Activated CD8-positive, alpha-beta memory T cell treated with anti-CD3 and anti-CD28 coated beads for 4 hours (primary cell): ENCODE measurements at places on chromosomes 4 and X.

DNA sequence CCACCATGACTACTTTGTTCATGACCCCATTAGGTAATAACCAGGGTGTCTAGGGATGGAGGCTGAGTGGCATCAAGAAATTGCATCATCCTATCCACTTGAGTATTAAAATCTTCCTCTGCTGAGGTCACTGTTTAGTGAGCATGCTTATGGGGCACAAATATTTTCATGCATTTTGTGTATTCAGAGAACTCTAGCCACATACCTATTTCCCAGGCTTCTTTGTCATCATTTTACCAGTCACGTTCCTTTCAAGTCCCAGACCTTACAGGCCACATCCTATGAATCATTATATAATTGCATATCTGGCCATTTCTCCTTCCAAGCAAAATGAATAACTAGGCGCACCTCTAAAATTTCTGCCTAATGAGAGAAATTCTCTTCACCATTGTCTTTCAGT, 1882.9 kb upstream of the AGA start:
- DNase-seq = no peak

- DNase-seq = no peak
Measured at GRCh38 chrX:2184089-2184488, 316.7 kb downstream of the DHRSX start.

GRCh38 chr4:105483840-105484239, 10.0 kb upstream of the PPA2 start:
- DNase-seq = no peak

DNA sequence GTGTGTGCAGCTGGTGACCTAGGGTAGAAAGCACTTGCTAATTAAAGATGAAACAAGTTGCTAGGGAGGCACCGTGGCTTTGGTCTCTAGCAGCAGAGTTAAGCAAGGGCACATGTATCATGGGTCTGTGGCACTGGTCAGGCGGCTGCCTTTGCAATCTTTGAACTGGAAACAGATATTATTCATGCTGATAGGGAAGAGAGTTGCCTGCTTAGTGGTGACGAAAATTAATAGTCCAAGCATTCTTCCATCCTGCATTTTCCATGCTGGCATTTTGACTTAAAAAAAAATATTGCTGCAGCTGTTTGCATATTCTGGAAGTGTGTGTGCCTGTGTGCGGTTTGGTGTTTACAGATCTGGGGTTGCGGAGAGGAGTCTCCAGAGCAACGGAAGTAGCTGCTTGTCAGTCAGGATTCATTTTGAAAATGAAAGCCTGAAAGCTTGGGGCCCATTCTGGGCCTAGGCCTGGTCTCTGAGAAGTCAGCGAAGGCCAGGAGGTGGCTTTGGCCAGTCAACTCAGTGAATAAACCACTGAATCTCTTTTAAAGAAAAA, 2.3 kb upstream of the SOWAHD start:
- no peak for DNase-seq

- no peak for DNase-seq
Measured at GRCh38 chr4:24471486-24472160, 112.7 kb downstream of the DHX15 start.

GRCh38 chr4:133323670-133324069, 174.6 kb downstream of the PCDH10 start:
- DNase-seq = no peak

GRCh38 chrX:99588936-99589335, 821.1 kb downstream of the PCDH19 start:
- DNase-seq = no peak

DNA sequence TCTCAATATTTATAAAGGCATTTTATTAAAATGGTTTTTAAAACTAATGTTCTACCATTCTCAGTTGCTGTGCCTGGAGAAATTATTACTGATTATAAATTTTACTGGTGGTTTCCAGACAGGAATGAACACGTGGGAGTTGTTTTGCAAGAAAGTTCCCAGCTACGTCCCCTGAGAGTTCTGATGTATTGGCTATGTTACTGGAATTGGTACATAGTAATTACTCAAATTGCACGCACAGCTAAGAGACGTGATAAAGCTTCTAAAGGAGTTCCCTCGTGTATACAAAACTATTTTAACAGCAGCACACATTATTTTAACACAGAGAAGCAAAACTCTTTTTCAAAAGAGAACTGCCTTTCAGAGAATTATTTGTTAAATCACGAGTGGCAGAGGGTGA, 292.2 kb downstream of the NLGN4X start:
- DNase-seq = no peak

- DNase-seq = no peak
Measured at GRCh38 chr4:149795256-149795655, 20.4 kb downstream of the IQCM start.

GRCh38 chr4:38610966-38611431, 53.0 kb upstream of the KLF3 start:
- no peak for DNase-seq

DNA sequence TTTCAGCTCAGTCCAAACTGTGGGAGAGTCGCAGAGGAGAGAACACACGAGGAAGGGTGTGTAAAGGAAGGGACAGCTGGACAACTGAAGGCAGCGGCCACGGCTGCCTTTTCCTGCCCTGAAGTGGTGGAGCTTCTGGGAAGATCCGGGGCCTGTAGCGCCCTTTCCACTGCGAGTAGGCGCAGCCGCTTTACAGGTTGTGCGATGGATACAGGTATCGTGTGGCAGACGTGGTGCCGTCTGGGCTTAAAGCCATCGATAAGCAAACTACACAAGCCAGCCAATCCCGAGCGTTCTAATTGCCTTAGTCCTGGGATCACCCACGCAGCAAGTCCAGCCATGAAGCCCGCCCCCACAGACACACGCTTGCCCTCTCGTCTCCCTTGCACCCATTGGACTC, 15.4 kb downstream of the NKX6-1 start:
- no peak for DNase-seq

DNA sequence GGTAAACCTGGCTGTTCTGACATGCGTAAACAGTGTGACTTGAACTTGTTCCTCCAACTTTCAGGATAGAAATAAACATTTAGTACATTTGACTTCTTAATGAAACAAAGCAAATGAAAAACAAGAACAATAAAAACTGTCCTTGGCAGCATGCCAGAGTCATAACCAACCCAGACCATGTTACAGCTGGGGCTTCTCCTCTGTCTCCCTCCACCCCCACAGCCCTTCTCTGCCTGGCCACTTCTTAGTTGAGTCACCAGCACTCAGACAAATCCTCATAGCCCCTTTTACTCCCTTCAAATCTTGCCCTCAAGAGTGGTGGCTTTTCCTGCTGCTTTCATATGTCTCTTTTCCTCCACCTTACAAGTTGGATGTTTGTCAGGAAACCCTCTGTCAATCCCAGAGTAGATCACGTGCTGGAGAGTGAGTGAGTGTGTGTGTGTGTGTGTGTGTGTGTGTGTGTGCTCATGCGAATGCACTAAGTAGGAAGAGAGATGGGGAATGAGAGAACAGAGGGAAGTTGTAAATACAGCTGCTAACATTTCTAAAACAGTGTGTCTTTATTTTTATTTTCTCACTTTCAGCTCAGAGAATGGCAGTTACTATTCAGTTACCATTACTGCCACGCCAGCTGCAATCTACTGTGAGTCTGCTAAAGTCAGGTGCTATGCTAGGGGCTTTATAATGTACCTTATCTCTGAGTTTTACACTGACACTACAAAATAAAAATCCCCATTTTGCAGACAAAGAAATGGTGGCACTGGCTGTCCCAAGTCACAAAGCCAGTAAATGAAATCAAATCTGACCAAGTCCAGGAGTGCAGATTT, 15.0 kb downstream of the SCARB2 start:
- no peak for DNase-seq

DNA sequence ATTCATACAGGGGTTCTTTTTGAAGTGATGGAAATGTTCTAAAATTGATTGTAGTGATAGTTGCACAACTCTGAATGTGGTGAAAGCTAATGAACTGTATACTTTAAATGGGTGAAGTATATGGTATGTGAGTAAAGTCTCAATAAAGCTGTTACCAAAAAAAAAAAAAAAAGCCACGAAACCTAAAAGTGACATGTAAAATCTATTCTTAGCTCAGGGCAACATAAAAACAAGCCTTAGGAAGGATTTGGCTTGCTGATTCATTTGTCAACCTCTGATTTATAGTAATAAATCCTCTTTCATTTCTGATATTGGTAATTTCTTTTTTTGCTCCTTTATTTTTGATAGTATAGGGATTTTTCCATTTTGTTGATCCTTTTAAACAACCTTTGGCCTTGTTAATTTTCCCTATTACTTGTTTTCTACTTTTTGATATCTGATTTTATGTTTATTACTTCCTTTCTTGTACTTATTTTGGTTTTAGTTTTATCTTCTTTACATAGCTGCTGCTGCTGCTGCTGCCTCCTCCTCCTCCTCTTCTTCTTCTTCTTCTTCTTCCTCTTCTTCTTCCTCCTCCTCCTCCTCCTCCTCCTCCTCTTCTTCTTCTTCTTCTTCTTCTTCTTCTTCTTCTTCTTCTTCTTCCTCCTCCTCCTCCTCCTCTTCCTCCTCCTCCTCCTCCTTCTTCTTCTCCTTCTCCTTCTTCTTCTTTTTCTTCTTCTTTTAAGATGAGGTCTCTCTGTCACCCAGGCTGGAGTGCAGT, 79.4 kb downstream of the ADGRG4 start:
- DNase-seq = no peak

DNA sequence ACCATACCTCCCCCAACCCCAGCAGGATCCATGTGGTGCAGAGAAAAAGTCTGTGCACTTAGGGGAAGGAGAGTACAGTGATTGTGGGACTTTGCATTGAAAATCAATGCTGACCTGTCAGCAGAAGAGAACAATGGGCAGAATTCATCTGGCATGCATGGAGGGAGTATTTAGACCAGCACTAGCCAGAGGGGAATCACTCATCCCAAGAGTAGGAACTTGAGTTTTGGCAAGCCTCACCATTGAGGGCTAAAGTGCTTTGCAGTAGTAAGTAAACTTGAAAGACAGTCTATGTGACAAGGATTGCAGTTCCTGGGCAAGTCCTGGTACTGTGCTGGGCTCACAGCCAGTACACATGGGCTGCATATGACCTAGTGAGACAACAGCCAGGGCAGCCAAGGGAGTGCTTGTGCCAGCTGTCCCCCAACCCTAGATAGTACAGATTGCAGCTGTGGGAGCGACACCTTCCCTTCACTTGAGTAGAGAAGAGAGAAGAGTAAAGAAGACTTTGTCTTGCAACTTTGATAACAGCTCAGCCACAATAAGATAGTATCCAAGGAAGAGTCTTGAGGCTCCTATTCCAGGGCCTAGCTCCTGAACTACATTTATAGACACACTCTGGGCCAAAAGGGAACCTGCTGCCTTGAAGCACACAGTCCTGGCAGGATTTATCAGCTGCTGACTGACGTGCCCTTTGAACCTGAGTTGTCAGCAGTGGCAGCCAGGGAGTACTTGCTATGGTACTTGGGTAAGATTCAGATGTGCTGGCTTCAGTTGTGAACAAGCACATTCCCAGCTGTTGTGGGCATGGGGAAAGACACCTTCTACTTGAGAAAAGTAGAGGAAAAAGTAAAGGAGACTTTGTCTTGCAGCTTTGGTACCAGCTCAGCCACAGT, 48.7 kb downstream of the HDX start:
- DNase-seq = no peak

DNA sequence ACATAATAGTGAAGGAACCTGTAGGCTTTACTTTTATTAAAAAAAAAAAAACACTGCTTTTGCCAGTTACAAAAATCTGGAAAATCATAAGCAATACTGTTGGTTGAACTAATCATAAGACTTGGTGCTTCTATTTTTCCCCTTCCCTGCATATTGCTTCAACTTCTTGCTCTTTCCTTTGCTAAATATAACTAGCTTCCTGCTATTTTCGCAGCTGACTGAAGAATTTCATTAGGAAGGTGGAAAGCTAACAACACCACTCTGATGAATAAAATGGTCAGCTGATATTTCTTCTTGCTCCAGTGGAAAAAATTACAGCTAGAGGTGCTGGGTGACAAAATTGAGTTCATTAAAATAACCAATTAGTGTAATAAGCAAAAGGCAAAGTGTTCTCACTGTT, 39.3 kb downstream of the MEPE start:
- DNase-seq = no peak

DNA sequence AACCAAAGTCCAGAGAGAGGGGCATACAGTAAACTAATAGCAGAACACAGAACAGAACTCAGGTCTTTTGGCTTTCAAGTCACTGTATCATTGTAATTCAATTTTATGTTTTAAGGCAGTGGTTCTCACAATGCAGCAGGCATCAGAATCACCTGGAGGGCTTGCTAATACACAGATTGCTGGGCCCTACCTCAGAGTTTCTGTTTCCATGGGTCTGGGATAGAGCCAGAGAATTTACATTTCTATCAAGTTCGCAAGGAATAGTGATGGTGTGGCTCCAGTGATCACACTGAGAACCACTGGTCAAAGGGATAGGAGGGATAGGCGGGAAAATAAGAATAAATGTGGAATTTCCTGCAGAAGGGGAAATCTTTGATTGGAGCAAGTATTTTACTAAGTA, 36.7 kb downstream of the LANCL3 start:
- no peak for DNase-seq

GRCh38 chrX:130086447-130087206, 23.7 kb downstream of the ELF4 start:
- DNase-seq = peak; percentile 37

DNA sequence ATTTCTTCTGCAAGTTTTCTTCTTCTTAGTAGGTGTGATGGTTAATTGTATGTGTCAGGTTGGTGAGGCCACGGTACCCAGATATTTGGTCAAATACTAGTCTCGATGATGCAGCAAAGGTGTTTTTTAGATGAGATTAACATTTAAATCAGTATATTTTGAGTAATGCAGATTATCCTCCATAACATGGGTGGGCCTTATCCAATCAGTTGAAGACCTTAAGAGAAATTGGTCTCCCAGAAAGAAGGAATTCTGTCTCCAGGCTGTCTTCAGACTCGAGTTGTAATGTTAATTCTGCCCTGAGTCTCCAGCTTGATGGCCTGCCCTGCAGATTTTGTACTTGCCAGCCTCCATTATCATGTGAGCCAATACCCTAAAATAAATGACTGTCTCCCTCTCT, 122.5 kb upstream of the TSPAN5 start:
- DNase-seq = no peak

DNA sequence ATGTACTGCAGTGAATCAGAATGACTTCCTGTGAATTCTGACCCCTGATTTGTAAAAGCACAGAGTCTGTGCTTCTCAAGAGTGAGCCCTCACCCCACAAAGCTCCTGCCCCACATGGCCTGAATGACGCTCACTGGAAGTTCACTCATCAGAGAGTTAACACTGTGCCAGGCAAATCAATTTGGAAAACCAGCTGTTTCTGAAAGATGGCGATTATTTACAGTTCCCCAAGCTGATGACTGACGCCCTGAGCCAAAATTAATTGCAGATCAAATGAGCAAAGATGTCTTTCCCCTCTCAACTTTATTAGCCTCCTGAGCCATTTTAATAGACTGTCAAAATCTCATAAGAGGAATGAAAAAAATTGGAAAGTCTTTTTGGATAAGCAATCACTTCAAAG, 118.0 kb downstream of the SLC2A9 start:
- DNase-seq = no peak

DNA sequence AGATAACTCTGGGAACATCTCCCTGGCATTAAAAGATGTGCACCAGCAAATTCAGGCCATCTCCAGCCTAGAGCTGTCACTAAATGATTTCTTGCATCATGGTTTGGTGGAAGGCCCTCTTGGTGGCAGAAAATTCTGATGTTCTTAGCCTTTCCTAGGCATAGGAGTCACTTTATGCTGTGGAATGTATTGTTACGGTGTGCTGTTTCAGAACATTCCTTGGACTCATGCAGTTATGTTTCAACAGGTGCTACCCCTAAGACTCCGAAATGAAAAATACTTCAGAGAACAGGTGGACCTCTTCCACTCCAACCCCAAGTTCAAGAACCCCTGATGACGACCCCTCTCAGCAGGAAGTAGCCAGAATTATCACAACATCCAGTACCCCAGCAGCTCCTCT, 20.3 kb upstream of the PAPSS1 start:
- DNase-seq = no peak

GRCh38 chr4:93684571-93684970, 144.0 kb upstream of the ATOH1 start:
- no peak for DNase-seq
